ENCODE measurements at places on chromosomes 16 and 17.

DNA sequence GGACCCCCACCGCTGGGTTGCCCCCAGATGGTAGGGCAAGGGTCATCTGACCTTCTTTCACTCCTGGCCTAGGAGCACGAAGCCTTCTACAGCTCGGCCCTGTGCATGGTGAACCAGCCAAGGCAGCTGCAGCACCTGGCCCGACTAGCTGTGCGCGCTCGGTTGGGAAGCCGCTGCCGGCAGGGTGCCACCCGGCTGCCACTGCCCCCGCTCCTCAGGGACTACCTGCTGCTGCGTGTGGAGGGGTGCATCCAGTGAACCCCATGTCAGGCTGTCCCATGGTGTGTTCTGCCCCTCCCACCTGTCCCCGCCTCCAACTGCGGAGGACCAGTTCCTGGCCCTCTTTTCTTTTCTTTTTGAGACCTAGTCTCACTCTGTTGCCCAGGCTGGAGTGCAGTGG, 7.6 kb downstream of the ASB16 start:
- no peak for DNase-seq

DNA sequence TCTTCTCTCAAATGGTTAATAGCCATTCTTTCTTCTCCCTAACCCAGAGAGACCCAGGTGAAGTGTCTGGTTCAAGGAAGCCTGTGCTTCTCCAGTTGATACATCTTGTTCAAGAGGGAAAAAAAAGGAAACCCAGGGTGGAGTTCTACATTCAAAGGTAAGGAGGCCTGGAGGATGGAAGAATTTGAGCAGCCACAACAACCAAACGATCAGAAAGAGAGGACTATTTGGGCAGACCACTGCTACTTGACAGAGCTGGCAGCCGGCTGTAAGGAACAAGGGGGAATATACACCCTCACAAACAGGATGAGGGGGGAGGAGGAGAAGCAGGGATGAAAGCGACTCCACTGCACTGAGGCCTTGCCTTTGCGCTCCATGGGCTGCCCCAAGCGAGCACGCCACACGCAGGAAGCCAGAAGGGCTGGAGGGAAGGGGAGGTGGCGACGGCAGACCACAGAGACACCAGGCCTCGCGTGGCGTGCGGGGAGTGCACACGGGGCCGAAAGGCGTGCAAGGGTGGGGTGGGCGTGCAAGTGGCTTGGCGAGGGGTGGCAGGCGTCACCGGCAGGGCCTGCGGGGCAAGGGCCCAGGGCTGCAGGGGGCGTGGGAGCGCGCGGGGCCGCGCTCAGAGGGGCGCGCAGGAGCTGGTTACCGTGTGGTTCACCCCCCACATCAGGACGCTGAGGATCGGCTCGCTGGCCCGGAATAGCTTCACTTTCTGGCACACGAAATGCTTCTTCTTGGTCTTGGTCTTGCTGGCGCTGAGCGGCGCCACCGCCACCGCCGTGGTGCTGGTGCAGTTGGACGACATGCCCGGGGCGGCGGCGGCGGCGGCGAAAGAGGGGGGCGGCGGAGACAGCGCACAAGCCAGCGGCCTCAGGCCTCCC, 499 bp downstream of the PIP4K2B start:
- peak; percentile 14 for DNase-seq

- no peak for DNase-seq
Observed at GRCh38 chr17:79189305-79189704, 114.7 kb downstream of the ENGASE start.

DNA sequence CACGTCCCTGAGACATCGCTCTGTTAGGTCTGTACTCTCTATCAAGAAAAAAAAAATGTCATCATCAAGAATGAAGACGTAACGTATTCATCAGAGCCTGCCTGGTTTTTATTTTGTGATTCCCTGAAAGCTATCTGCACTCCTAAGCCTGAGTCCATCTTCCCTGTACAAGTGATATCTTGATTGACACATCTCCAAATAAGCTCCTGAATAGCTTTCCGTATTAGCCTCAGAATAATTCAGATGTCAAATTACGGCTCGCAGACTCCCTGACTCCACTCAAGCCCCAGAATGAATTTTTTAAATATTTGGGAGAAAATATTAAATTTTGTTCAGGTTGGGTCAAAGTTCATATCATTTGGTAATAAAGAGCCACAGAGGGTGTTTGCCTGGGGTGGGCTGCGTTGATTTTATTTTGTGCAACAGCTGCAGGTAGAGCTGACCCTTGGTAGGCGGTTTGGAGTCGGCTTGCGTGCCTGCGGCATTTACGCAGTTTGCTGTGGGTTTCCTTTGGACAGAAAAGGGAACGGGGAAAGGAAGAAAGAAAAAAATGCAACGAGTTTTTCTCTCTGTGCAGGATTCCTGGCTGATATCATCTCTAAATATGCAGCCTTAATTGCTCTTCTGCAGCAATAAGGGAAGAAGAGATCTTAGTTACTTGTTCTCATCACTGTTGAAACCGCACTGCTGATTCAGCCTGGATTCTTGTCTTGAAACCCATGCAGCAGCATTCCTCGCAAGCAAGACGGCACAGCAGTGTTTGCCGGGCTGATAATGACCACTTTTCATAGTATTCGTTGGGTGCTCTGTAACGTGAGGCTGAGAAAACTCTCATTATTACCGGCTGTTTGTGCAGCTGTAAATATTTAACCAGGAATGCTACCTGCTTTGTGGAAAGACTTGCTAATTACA, 114.7 kb downstream of the IRX3 start:
- no peak for DNase-seq

DNA sequence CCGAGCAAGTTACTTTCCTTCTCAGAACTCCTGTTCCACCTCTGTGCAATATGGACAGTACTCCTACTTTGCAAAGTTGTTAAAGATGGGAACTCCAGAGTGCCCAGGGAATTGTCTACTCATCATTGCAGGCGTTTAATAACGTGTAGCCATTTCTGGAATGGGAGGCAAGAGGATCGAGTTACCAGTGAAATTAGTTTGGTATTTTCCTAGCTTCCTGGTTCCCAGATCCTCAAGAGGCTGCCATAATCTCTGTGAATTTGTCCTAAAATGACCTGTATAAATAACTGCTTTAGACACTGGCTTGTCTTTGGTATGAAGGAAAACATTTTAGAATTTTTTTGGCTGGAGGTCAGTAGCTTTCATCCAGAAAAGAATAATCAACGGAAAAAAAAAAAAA, 27.7 kb downstream of the WWOX start:
- DNase-seq: no peak

Measured in stimulated activated CD8-positive, alpha-beta memory T cell treated with anti-CD3 and anti-CD28 coated beads, Interleukin-7, amount 100 ng/mL, for 24 hours (primary cell).